Hindlimb muscle (tissue), 1 donor: ENCODE measurements at places on chromosomes 7 and 10.

GRCh38 chr7:25066253-25066652, 58.8 kb downstream of the CYCS start:
- DNase-seq = no peak

- no peak for DNase-seq
These were observed 19.5 kb upstream of the NOM1 start for GRCh38 chr7:156929789-156930539.

DNA sequence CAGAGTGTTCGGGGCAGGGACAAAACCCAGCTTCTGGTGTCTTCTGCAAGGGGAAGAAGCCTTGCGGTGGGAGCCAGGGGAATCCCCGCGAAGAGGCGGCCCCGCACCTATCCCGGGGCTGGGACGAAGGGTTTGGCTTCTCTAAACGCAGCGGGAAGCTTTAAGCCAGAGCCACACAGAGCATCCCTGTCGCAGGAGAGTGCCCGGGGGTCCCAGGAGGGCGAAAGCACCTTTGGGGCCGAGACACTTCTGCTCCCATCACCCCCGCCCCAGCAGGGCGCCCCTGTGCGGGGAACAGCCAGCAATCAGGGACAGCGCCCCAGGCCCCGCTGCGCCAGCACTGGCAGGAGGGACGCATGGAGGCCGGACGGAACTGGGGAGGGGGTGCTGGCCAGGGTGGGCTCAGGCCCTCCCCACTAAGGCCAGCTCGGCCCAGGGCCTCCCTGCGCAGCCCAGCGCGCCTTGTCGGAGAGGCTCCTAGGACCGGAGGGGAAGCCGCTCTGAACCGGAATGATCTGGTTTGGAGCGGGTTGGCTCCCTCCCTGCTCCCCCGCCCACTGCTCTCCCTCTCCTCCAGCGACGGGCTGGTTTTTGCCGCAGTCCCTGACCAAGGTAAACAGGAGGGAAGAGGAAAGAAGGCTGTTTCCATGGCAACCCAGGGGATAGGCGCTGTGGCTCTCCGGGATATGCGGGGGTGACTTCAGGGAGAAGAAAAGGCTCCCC, 63.9 kb downstream of the TMEM209 start:
- peak; percentile 92 for DNase-seq

DNA sequence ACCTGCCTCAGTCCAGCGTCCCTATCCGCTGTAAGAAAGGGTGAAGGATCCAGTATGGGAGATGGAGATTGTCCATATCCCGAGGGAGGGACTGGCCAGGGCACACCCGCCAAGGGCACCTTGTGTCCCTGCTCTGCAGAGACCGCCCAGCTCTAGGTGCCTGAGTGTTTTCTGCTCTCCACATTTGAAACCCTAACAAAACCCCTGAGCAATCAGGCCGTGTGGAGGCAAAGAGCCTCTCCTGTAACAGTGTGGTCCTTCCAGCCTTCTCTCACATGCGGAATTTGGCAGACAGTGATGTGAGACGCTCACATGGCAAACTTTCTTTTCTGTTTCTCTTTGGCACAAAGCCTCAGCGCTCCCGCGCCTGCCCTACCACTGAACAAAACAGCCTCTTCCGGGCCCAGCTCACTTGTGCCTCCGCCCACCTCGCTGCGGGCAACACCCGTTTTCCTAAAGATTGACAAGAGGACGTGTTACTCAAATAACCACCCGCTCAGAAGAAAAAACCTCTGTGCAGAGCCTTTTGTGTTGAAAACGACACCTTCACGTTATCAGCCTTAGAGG, 514.8 kb downstream of the DNAJB6 start:
- DNase-seq = peak; percentile 54

DNA sequence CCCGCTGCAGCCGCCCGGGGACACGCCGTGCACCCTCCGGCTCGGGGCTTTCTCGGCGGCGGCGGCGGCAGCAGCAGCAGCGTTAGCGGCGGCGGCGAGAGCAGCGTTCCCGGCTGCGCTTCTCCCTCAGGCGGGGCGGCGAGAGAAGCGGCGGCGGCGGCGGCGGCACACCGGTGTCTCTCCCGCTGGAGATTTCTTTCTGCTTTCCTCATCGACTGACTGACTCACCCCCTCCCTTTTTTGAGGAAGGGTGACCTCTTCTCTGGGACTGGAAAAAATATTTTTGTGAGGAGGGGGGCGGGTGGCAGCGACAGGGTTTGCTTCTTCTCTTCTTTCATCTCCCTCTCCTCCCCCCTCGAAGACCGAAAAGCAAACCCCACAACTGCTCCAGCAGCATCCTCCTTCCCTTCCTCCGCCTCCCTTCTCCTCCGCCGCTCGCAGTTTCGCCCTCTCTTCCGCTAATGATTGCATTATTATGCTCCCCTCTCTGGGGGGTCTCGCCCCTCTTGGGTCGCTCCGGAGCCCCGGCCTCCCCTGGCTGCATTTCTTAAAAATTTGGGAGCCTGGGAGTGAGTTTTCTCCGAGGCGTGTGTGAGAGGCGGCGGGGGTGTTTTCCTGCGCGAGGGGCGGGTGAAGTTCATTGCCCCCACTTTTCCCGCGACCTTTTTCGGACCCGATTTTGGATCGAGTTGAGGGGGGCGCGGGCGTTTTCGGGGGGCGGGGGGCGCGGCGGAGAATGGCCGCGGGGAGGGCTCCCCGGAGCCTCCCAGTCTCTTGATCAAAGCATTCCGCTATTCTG, 411 bp downstream of the AUTS2 start:
- peak; percentile 61 for DNase-seq

- DNase-seq = no peak
These were observed 68.8 kb downstream of the CSTF2T start for GRCh38 chr10:51630640-51631005.

- no peak for DNase-seq
These were observed 38.7 kb downstream of the CALML3 start for GRCh38 chr10:5563321-5563961.

DNA sequence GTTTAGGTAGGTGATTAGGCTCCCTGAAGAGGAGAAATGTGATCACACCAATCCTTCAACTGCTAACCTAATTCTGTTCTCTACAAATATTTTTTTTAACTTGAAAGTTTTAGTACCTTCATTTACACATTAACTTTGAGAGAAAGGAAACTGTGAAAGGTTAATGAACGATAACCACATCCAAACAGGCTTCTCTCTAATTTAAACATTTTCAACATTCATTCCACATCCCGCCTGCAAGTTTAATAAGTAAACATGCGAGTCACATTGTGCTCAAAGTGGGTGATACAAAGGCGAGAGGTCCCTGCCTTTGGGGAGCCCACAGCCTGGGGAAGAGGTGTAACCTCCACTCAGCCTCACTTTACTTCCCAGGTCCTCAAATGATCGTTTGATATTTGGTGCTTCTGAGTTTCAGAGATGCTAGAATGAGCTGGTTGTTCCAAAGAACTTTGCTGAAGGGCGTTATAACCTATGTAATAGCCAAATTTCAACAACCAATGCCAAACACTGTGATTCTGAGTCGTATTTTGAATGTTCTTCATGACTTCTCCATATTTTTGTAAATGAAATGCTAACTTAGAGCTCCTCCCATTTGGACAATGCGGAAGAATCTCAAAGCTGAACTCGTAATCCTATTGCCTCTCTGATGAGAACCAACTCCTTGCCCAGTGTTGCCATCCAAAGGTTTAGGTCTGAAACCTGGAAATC, 47.5 kb downstream of the DENND2A start:
- DNase-seq = no peak

DNA sequence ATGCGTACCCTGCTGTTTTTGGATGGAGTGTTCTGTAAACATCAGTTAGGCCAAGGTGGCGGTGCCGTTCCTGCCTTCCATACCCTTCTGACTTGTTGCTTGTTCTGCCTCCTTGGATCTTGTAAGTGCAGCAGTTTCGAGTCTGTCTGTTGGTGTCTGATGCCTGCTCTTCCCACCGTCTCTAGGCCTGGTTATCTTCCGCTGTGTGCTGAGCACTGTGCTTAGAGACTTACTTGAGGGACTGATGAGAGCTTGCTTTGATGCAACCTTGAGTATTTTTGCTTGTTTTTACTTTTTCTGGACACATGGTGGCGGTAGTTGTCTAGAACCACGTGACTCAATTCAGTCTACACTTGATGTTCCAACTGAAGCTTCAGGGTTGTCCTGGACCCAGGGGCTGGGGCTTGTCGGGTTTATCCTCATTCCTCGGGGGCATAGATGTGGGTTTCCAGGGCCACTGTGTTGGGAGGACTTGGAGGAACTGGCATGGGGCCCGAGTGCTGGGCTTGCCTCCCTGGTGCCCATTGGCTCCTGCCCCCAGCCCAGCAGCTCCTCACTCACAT, 14.4 kb upstream of the SPRN start:
- DNase-seq = no peak

- DNase-seq = no peak
These were observed 293.6 kb upstream of the ZNF32 start for GRCh38 chr10:43942096-43942850.

DNA sequence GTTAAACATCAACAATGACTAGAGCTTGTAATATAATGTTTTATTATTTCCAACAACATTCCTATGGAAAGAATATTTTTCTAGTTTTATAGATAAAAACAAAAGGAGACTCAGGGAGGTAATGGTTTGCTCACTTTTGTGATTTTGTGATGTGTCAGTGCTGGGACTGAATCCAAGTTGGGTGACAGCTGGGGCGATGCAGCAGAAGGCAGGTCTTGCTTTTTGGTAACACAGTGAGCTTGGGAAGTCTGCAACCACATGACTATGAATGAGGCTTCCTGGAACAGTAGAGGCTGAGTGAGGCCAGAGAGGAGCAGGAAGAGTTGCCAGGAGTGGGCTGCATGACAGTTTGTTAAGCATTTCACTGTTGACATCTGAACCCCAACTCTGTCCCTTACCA, 4.9 kb upstream of the YKT6 start:
- DNase-seq = no peak

- DNase-seq = no peak
These were observed 38.4 kb upstream of the ZNF438 start for GRCh38 chr10:31070025-31070424.

DNA sequence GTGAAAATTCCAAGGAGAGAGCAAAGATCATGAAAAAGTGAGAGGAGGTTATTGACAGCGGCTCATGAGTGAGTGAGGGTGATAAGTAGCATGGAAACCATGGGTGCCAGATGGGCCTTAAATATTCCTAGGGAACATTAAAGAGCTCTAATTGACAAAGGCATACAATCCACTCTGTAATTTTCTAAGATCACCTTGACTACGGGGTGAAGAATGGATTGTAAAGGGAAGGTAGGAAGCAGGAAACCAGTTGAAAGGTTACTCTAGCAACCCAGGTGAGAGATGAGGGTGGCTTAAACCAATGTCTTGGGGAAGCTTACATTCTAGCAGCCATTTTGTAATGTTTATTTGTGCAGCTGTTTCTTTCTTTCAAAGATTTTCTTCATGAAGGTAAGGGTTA, 75.7 kb downstream of the RSU1 start:
- DNase-seq = no peak

- no peak for DNase-seq
These were observed 41.6 kb downstream of the ANXA8 start for GRCh38 chr10:47442351-47442750.

DNA sequence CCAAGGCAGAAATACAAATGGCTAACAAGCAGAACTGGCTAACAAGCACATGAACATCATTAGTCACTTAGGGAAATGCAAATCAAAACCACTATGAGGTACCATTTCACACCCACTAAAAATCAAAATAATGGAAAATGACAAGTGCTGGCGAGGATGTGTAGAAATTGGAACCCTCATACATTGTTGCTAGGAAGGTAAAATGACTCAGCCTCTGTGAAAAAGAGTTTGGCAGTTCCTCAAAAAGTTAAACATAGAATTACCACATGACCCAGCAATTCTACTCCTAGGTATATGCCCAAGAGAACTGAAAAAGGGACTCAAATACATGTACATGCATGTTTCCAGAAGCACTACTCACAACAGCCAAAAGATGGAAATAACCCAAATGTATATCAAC, 52.8 kb upstream of the ANAPC16 start:
- DNase-seq = no peak

GRCh38 chr10:16689696-16690095, 127.5 kb downstream of the RSU1 start:
- DNase-seq = no peak

GRCh38 chr7:47937065-47937687, 11.1 kb downstream of the PKD1L1 start:
- no peak for DNase-seq

DNA sequence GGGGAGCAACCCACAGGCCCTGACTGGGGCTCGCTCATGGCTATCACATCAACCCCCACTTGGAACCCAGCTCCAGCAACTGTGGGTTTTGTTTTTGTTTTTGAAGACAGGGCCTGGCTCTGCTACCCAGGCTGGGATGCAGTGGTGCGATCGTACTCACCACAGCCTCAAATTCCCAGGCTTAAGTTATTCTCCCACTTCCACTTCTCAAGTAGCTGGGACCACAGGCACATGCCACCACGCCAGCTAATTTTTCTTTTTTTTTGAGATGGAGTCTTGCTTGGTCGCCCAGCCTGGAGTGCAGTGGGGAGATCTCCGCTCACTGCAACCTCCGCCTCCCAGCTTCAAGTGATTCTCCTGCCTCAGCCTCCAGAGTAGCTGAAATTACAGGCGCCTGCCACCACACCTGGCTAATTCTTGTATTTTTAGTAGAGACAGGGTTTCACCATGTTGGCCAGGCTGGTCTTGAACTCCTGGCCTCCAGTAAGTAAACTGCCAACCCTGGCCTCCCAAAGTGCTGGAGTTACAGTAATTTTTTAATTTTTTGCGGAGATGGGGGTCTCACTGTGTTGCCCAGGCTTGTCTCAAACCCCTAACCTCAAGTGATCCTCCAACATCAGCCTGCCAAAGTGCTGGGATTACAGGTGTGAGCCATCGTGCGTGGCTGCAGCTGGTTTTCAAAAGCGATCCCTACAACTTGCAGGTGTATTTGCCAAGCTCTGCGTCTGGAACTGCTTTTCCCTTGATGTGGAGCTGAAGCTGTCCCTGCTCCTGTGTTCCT, 228.7 kb downstream of the SKIDA1 start:
- DNase-seq = no peak

GRCh38 chr7:13333371-13333770, 645.9 kb downstream of the ARL4A start:
- DNase-seq = peak; percentile 15

DNA sequence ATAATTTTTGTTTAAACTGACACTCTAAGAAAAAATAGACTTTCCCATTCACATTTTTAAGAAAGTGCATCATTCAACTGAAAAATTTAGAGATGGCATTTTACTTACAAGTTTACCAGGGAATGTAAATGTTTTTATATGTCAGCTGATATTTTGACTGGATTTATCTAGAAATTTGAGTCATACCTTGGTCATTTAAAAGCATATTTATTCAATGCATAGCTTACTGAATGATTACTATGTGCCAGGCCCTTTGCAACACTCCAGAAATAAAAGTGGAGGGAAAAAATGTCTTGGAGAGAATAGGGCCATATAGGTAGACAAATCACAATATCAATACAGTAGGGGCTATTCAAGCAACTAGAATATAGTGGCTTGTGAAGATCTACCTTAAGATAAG, 98.4 kb upstream of the FAM3C start:
- no peak for DNase-seq

DNA sequence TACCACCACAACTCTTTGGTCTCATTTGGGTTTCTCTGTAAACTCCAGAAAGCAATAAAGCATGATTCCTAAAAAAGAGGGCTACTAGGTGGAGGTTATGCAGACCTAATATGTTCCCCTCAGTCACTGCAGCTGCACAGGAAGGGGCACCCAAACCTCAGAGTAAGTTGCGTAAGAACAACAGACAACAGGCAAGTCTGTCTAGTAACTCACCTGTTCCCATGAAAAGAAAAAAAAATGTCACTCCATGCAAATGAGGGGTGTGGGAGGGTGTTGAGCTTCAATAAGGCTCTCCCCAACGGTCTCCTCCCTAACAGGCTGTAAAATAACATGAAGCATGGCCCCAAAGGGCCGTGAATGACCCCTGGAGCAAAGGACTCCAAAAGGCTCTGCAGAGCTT, 461.4 kb downstream of the KCNMA1 start:
- DNase-seq = no peak
